Left ventricle myocardium superior (tissue), 1 donor: ENCODE measurements at places on chromosomes 2 and 18. TPM values are rescaled to one million over a fixed set of nuclear protein-coding genes. Genes with fewer than 3 reads are reported as not detected.

- DNase-seq = no peak
Measured at GRCh38 chr2:144324446-144325045, 195.4 kb downstream of the ZEB2 start.

DNA sequence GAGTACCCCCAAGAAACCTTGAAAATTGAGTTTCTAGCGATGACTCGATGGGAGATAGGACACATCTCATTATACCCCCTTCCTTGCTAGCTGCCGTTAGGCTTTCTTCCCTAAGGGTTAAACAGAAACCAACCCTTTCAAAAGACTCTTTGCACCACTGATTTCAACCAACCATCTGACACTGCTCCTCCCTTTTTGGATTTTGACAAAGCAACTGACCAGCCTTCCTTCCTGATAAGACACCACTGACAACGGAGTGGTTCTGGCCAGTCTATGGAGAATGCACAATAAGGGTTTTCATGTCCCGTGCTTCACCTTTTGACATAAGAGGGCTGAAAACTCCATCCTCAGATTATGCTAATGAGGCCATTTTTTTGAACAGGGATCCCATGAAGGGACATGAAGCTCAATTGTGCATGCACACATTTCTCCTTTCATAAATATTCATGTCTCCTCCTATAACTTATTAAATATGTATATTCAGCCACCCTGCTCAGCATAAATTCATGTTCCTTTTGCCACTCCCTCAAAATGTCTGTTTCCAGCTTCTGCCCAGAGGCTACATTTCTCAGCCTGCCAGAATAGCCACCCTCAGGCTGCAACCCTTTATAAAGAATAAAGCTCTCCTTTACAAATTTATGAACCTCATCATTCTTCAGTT lies 52.8 kb upstream of the SLC35F5 start:
- DNase-seq = no peak

GRCh38 chr18:50441501-50441900 lies 66.7 kb downstream of the SKA1 start:
- no peak for DNase-seq

GRCh38 chr18:50113726-50114125 lies 81.2 kb downstream of the MYO5B start:
- no peak for DNase-seq

DNA sequence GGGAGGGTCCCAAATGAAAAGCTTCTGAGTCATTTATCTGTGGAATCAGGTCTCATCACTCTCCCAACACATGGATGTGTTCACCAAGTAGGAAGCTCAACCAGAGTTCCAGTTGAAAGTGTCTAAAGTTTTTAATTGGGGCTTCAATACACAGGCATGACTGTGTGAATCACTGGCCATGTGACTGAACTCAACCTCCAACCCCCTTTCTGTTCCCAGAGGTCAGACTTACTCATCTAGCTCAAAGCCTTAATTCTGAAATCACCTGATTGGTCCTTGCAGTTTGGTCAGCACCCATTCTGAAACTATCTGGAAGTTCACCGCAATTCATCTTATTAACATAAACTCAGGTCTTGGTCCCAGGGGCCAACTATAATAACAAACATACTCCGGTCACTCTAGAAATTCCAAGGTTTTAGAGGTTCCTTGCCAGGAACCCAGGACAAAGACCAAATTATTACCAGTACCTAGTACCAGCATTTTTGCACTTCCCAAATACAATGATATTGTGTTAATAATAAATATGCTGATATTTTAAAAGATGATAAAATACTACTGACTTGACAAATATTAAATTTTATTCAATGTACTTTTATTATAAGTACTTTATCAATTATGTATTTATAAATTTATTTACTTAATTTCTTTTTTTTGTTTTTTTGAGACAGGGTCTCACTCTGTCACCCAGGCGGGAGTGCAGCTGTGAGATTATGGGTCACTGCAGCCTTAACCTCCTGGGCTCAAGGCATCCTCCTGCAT lies 10.7 kb upstream of the RBM45 start:
- DNase-seq = no peak

- DNase-seq = no peak
Measured at GRCh38 chr18:36420826-36421225, 123.3 kb downstream of the FHOD3 start.

GRCh38 chr2:38394903-38395341 lies 17.8 kb upstream of the ATL2 start:
- no peak for DNase-seq

- DNase-seq = no peak
Measured at GRCh38 chr2:149597668-149598326, 10.2 kb upstream of the MMADHC start.

DNA sequence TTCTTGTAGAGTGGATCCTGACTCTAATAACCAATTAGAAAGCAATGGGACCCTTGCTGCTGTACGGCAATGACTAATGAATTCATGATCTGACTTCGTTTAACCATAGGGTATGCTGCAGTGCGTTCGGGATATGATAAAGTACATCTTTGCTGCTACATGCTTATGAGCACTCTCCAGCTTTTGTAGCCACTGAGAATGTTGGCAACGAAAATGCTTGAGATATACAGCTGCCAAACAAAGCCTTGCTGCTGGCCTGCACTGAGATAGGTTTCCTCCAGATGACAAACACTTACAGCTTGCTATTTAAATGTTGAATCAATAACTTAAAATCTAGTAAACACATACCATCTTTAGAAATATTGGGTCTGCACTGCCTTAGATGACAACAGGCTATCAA lies 372.4 kb upstream of the SLC8A1 start:
- no peak for DNase-seq

STPG4 gene
- not detected for total RNA-seq

XPO1 gene
- 66.0 TPM for total RNA-seq
